ENCODE measurements at places on chromosomes 3 and 15. TPM values are rescaled to one million over a fixed set of nuclear protein-coding genes. Genes with fewer than 3 reads are reported as not detected.

DNA sequence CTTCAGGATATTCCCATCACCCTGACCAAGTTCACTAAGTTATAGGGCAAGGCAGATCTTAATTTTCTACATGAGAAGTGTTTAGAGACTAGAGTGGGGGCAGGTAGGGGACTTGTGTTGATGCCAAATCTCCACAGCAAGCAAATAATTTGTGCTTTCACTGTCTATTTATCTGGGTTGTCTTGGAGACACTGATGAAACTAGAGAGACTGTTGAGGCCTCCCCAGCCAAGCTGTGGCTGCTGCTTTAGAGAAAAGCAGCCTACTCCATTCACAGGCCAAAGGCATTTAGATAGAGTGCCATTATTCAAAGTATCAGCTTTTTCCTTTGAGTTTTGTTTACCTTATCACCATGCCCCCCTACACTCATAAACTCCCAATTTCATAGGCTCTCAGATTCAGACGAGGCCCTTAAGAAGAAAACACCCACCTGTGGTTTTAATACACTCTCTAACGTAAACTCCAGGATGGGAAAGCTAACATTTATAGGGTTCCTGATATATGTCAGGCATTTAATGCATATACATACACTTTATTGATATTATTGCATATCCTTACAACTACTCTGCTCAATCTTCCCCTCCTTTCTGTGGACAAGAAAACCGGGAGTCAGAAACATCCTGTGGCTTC is 130.4 kb upstream of the FOXB1 start:
- no peak for DNase-seq
- H3K27me3 ChIP-seq, result no peaks in the 10 kb centered on the region
- H3K36me3 ChIP-seq, result no peaks in the 10 kb centered on the region
- no peak overlapping the region for H3K27ac ChIP-seq
- H3K4me3 ChIP-seq, result no peak overlapping the region

GRCh38 chr15:78073046-78073787 is 4.3 kb downstream of the TBC1D2B start:
- peak overlapping the region; percentile 76 for H3K27ac ChIP-seq
- no peak for DNase-seq
- H3K4me1 ChIP-seq, result peaks cover 45% of the 10 kb centered on the region
- no peak overlapping the region for H3K4me3 ChIP-seq
- H3K36me3 ChIP-seq, result no peaks in the 10 kb centered on the region

DNA sequence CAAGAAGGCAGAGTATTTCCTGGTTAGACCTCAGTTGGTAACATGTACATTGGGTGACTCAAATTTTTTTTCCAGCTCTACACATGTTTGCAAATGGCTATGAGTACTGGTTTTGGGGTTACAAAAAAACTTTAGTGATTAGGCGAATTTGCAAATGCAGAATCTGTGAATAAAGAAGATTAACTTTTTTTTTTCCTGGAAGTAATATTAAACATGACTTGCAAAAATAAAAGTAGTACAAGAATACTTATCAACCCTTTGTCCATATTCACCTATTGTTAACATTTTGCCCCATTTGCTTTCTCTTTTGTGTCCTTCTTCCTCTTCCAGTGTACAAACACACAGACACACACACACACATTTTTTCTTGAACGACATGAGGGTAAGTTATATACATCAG is 47.6 kb upstream of the RYK start:
- no peak overlapping the region for H3K4me3 ChIP-seq
- no peak for DNase-seq
- no peaks in the 10 kb centered on the region for H3K36me3 ChIP-seq
- no peak overlapping the region for H3K27ac ChIP-seq
- H3K4me1 ChIP-seq, result no peaks in the 10 kb centered on the region

DNA sequence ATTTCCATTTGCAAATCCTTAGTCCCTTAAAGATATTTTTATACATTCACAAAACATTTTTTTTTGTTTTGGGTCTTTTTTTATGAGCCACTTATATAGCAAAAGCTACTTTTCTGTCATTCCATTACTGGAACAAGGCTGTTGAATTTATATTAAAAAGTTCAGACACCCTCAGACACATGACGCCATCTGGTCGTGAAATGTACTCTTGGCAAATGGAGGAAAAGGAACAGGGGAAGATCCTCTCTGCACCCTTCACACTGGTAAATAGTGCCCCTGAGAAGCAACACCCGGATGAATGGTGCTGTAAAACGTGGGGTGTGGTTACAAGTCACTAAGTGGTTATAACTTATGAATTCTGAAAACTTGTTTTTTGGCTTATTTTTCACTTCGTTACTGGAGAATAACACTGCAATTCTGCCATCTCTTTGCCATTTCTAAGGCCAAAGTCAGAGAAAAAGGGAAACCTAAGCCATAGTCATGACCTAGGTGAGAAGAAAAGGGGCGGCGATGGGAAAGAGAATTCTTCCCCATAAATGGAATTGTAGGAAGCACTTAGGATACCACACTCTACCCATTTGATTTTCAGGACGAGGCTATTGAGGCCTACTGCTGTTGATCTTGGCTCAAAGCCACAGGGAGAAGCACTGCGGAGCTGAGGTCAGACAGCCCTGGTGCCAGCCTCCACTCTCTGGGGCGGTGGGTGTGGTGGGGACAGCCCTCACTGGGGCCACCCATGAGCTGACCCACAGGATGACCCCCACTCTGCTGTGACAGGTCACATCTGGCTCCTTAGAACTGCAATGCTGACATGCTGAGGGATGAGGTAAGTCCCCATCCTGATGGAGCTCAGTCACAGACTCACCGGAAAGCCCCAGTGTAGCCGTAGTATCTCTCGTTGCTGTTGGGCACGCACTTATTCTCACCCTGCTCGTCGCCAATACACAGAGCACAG is 21.9 kb downstream of the LTF start:
- DNase-seq, result peak; percentile 32
- H3K4me3 ChIP-seq, result no peak overlapping the region
- peaks cover 44% of the 10 kb centered on the region for H3K36me3 ChIP-seq
- no peaks in the 10 kb centered on the region for H3K4me1 ChIP-seq

EEF1AKMT4 gene
- total RNA-seq, result 6.5 TPM

- no peaks in the 10 kb centered on the region for H3K27me3 ChIP-seq
- no peaks in the 10 kb centered on the region for H3K4me1 ChIP-seq
- no peak overlapping the region for H3K27ac ChIP-seq
- no peak overlapping the region for H3K4me3 ChIP-seq
- DNase-seq, result no peak
- H3K36me3 ChIP-seq, result no peaks in the 10 kb centered on the region
These were observed 313.6 kb upstream of the LMCD1 start for GRCh38 chr3:8187996-8188395.

SHC4 gene
- 0.44 TPM for total RNA-seq

DUOXA2 gene
- total RNA-seq, result not detected

TOP2B gene
- 100 TPM for total RNA-seq

SH2D7 gene
- not detected for total RNA-seq

GHSR gene
- not detected for total RNA-seq
